ENCODE measurements at places on chromosomes 3 and 15. TPM values are rescaled to one million over a fixed set of nuclear protein-coding genes. Genes with fewer than 3 reads are reported as not detected.

Gene SHC4
- total RNA-seq, result 0.63 TPM

Gene SI
- total RNA-seq, result not detected

Gene TMEM158
- 0.88 TPM for total RNA-seq

Gene SRGAP3
- 18.5 TPM for total RNA-seq

Gene ANKUB1
- not detected for total RNA-seq

Gene PLCH1
- 0.97 TPM for total RNA-seq

Gene UMPS
- total RNA-seq, result 19.9 TPM

Gene FRMD4B
- total RNA-seq, result 64.6 TPM

Gene ZNF660
- total RNA-seq, result 0.45 TPM
